C1 segment of cervical spinal cord (tissue), 14 donors: ENCODE measurements at places on chromosomes 1 and 21.

DNA sequence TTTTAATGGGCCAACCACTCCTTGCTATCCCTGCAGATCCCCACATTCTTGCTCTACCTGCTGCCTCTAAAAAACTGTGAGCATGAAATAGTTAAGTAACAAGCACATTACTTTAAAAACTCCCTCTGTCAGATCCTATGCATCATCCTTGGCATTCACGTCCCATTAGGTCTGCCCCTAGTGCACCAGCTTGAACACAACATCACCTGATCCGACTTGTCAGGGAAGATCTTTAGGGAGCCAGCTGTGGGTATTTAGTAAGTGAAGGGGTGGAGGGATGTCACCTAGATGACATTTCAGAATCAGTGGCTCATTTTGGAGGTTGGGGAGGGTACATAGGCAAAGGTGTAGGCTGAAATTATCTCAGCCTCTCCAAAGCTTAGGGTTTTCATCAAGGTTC is 33.5 kb downstream of the RXRG start:
- no peak for DNase-seq

DNA sequence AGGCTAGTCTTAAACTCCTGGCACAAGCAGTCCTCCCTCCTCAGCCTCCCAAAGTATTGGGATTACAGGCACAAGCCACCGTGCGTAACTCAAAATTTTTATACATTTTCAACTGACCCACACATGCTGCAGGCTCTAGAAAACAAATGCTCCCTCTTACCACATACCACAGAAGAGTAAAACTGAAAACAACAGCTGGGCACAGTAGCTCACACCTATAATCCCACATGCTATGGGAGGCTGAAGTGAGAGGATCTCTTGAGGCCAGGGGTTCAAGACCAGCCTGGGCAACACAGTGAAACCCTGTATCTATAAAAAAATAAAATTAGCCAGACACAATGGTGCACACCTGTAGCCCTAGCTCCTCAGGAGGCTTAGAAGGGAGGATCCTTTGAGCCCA is 56.7 kb downstream of the AKT3 start:
- no peak for DNase-seq

DNA sequence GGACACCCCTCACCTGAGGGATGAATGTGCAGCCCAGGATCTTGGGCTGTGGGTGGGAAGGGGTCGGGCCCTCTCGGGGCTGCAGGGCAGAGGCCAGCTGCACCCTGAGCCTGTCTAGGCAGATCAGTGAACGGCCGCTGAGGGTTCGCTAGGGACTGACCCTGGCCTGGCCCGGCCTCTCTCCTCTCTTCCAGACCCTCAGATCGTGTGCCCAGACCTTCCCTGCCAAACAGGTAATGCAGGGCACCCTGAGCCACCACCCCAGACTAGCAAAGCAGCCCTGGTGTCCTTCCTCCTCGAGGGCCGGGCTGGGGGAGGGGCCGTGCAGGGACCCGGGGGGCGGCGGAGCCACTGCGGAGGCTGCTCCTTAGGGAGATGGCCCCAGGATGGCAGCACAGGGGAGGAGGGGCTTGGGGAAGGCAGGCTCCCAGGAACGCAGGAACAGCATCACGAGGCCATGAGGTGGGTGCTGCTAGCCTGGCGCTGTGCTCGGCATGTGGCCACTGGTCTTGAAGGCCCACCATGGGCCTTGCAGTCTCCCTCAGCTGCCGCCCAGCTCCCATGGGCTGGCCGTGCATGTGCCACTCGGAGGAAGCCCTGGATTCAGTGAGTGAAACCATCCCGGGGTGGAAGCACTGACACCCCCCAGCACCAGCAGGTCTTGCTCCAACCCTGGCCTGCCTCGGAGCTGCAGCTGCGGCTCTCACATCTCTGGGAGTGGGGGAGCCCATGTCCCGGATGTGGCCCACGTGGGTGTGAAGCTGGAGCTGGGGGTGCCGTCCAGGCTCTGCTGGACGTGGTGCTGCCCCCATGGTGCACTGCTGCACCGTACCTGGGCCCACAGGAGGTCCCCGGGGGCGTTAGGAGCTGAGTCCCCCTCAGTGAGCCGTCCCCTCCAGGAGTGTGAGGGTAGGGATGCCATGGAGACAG is 28.7 kb downstream of the COL6A2 start:
- DNase-seq, result no peak

DNA sequence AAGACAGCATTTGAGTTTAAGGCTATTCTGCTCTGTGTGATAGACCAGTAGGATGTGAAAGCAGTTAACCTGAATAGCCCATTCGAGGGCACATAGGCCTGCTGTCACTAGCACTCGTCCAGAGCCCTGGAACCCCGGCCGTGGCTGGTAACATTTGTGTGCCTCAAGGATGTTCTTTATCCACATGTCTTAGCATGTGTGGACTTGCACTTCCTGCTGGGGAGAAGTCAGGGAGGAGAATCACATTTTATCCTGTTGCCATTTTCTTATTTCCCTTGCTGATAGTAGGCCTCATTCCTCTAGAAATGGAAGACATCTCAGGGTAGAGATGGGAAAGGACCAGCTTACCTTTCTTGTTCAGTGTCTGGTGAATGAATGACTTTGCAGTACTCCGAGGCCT is 54.7 kb downstream of the VPS13D start:
- no peak for DNase-seq

DNA sequence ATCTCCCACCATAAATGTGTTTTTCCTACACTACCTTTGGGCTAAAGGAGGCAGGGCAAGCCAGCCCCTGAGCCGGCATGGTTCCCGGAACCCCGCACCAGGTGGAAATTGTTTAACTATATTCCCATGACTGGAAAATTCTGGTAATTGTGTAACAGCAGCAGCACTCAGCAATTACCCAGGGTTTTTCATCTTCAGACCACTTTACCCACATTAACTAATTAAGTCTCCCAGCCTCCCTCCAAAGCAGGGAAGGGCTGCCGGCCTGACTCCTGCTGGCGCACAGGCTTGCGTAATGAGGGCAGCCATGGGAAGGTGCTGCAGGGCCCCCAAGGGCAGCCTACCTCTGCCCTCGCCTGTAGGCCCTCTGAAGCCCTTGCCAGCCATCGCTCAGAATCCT is 140.7 kb upstream of the VAMP3 start:
- DNase-seq, result no peak

- DNase-seq, result no peak
Observed at GRCh38 chr1:83090195-83090594, 908.7 kb downstream of the TTLL7 start.

DNA sequence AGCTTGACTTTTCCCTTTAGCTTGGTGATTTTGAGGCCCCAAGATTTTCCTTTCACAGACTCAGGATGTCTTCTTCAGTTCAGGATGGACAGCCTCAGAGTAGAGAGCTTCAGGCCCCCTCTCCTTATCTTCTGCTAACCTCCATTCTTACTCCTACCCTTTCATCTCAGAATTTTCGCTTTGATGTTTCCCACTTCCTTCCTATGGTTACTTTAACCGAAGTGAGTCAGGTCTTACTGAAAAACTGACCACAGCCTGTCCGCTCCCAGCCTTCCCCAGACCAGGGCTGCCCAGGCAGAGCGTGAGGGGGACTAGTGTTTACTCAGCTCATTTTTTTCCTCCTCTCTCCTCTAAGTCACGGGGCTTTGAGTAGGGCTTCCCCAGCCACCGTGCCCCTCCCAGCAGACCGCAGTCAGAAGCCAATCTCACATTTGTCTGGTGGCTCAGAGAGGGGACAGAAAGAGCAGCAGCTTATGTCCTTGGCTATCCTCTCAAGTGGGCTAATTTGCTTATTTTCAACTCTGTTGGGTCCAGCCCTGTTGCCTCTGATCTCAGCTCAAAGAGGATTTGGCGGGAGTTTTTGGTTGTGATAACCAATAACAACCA is 4.2 kb upstream of the IL19 start:
- DNase-seq, result no peak

DNA sequence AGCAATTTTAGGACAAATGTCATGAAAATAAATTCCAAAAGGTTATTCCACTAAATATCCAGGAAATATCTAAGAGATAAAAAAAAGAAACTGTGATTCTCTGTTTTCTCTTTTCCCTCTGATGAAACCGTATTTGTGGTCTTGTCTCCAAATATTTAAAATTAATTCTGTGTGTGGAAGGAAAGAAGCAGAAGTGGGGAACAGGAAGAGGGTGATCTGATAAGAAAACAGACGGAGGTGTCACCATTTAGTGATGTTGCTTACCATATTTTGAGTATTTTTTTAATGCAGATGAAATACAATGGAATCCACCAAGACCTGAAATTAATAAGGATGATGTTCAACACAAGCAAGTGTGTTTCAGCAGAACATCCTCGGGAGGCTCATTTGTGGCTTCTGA is 29.6 kb downstream of the CLCA1 start:
- no peak for DNase-seq

DNA sequence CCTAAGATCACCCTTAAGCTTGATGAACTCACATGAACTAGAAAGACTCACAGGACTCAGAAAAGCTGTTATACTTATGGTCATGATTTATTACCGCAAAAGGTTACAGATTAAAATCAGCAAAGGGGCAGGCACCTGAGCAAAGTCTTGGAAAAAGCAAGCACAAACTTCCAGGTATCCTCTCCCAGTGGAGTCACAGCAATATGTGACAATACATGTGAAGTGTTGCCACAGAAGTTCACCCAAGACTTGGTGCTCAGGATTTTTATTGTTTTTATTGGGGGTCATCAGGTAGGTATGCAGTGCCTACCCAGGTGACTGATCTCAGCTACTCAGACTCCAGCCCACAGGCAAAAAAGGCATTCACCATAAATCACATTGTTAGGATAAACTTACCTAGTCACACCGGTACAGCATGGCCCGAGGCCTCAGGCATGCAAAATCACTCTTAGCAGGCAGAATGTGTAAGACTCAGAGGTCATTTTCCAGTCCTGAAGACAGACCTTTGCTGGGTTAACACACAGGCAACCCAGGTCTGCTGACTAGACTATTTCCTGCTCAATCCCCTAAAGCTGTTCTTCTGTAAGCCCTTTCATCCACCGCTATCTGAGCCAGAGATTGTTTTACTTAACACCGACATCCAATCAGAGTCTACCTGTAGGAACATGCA is 55.6 kb downstream of the SSX2IP start:
- no peak for DNase-seq

DNA sequence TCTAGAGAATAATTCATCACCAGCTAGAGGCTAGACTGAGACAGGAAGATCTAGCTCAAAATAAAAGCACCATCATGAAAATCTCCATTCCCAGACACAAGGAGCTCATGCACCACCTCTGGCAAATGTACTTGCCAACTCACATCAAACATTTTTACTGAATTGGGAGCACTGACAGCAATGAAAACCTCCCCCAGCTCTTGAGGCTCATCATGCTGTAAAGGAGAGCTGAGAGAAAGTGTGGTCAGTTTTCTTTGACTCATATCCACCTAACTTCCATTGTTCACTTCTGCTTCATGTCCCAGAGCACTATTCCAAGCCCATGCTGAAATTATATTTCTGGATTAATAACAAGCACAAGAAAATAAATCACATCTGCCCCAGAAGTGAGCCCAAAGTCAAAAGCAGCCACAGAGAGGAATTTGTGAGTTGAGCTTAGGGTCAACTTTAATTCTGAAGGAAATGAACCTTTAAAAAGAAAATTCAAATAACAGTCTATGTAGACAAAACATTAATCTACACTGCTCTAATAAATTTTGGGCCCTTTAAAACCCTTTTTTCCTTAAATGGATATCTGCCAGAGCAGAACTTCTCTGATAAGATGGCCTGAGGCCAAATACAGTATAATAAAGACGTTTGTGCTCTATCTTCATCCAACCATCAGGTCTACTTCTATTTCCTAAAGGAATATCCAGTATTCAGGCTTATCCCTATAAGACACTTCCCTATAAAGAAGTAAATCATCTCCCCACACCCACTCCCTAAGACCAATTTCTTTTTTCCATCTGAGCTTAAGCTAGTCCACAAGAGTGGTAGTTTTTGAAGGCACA is 85.9 kb upstream of the ADAM30 start:
- no peak for DNase-seq

GRCh38 chr1:26372039-26372438 is 511 bp downstream of the ZNF683 start:
- no peak for DNase-seq

DNA sequence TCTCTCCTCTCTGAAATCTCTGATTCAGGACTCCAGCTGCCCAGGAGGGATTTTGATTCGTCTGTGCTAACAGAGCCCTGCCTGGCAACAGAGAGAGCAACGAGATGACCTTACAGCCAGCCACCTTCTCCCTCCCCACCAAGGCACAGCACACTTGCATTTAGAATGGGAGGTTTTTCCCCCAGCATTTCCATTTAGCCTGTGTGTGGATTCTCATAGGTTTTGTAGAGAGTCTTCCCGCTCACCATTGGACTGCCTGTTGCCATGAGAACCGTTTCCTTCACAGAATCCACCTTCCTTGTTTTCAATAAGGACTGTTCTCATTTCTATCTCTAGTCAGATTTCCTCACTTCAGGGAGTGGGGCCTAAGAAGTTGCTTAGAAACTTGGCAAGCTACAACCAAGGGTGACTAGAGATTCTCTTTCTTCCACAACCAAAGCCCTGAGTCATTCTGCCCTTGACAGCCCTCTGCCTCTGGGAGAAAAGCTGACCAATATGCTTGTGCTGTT is 5.8 kb upstream of the IKBKE start:
- DNase-seq, result no peak
